ENCODE measurements at places on chromosomes 1 and 21. TPM values are rescaled to one million over a fixed set of nuclear protein-coding genes. Genes with fewer than 3 reads are reported as not detected.

AADACL4 gene
- not detected for total RNA-seq

AK2 gene
- total RNA-seq, result 58.9 TPM

GJA8 gene
- not detected for total RNA-seq

DNA sequence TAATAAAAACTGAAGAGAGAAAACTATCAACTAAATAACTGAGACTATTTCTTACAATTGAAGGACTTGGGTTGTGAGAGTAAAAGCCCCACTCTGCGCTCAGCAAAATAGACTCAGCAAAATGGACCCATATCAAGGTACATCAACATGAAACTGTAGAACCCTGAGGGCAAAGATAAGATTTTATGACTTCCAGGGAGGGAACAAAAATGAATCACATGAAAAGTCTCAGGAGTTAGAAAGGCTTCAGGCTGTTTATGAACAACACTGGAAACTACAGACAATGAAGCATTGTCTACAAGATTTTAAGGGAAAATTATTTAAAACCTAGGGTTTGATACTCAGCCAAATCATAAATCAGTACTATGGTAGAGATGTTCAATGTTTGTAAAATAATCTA is 434.3 kb downstream of the PTPRC start:
- H3K27ac ChIP-seq, result no peak overlapping the region
- no peaks in the 10 kb centered on the region for H3K36me3 ChIP-seq
- H3K27me3 ChIP-seq, result no peaks in the 10 kb centered on the region
- no peaks in the 10 kb centered on the region for H3K4me1 ChIP-seq
- DNase-seq, result no peak
- H3K4me3 ChIP-seq, result no peak overlapping the region

GRCh38 chr1:213987927-213988506 is at the start of gene PROX1:
TSS of gene PROX1 (plus strand) at chr1:213987973. CDS start at chr1:213996536, 8,563 bp downstream.
- H3K27me3 ChIP-seq, result no peaks in the 10 kb centered on the region
- no peaks in the 10 kb centered on the region for H3K36me3 ChIP-seq
- no peak for DNase-seq
- peak within 1 kb of the TSS; percentile 67 for H3K4me3 ChIP-seq
- peak within 1 kb of the TSS; percentile 88 for H3K27ac ChIP-seq

Data from pancreas (tissue), 10 donors.